ENCODE measurements at places on chromosomes 16 and 17.

DNA sequence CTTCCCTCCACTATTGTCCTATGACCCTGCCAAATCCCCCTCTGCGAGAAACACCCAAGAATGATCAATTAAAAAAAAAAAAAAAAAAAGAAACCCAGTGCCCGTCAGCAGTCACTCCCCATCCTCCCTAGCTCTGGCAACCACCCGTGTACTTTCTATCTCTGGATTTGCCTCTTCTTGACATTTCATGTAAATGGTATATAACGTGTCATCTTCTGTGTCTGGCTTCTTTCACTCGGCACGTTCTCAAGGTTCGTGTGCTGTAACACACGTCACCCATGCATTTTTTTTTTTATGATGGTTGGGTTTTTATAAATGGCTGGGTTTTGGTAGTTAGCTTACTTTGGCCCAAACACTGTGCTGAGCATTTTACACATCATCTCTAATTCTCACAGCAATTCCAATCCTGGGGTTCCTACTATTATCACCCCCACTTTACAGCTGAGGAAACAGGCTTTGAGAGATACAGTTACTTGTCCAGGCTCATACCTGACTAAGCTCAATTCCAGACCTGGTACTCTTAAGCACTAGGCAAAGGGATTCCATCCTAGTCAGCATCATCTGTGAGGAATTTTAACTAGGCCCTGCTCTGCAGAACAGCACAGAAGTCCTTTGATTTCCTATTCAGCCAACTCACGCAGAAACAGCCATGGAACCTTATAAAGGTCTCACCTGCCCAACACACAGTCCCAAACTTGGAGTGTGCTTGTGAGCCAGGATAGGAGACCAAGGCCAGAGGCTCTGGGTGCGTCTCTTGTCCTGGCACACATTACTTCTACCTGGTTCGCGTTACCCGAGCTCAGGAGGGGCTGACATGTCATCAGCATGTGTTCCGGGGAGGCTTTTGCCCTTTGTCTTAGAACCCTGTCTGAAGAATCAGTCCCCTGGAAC lies 11.7 kb downstream of the NDUFAB1 start:
- no peak for DNase-seq

DNA sequence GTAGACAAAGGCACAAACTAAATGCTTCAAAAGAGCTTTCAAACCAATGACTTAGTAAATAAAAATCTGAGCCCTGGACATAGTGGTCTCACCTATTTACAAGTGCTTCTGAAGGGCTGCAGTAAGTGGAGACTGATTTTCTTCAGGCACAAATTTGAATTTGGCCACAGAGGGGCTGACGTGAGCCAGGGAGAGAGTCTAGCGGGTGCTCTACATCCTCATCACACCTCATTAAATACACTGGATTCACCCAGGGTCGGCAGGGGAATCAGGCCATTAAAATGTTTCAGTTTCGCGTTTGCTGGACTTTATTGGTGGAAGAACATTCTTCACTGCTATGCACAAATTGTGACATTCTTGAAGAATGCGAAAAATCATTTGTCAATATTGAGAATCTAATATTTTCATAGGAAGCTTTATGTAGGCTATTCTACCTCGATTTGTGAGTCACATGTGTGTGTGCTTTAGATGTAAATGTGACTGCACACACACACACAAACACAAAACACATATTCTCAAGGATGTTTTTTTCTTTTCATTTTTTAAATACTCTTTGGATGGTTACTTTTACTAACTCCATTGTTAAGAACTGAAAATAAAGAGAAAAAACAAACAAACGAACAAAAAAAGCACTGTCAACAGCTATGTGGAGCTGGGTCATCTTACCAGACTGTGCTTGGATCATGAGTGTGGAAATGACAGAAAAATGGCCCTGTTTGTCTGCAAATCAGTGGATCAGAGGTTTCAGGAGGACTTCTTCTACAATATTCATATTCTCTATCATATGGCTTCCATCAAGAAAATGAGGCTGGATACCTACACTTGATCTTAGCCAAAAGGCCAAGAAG lies 58.9 kb downstream of the CDH11 start:
- DNase-seq = peak; percentile 39

DNA sequence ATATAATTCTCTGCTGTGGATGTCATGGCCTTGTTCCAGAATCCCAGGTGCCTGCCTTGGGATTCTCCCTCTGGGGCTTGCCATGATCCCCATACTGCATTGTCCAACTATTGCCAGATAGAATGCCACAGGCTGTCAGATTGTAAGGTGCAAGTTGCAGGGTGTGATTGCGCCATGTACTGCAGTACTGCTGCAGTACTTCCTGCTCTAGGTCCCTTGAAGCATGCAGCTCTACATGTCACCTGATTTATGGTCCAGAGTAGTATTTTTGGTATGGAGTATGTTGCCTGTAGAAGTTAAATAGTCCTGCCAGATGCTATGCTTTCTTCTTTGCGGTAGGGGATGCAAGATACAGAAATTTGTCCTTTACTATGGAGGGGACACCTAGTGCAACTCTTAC lies 7.0 kb upstream of the SLFN5 start:
- no peak for DNase-seq

DNA sequence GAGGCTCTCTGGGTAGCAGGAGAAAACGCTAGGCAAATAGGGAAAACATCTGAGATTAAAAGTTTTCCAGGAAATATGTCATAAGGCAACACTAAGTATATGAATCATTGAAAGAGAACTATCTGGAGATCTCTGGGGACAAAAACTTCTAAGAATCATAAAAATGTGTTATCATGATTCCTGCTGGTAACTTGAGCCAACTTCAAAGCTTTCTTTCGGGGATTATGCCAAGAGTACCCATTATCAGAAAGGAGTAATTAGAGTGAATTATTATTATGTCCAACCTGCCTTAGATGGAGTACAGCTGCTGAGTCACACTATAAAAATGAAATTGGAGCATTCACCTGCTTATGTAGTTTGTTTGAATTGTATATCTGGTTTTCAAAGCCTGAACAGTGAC lies 488.5 kb upstream of the SOX9 start:
- no peak for DNase-seq

DNA sequence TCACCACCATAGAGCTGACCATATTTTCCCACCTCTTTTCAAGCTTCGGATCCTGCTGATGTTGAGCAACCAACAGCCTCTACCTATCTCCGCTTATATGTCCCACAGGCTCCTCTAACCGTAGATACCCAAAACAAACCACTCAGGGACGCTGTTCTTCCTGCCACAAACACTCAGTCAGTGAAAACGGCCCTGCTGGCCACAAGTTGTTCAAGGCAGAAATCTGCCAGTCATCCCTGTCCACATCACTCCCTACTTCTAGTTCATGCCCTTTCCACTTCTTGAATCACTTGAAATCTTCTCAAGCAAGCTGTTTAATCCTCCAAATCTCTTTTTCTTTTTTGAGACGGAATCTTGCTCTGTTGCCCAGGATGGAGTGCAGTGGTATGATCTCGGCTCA lies 7.9 kb downstream of the RABEP2 start:
- DNase-seq = no peak

DNA sequence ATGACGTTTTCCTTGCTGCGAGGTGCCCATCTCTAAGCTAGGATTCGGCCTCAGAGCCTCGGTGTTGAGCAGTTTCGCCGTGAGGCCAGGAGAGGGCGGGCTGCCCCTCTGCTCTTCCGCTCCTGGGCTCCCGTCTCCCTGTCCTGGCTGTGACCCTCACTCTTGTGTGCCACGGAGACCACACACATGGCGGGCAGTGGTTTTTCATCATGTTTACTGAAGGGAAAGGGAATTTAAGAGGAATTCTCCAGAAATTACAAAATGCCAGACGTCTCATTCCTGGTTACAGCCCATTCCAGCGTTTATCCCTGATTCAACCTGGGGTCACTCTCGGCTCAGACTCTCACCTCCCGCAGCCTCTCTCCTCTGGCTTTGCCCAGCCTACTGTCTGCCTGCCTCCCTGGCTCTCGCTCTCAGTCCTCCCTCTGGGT lies 96.8 kb upstream of the ELAC2 start:
- peak; percentile 78 for DNase-seq

GRCh38 chr16:67872631-67873434 lies at the start of gene EDC4:
TSS of gene EDC4 (plus strand) at chr16:67873052. CDS start at chr16:67873262, 210 bp downstream.
- peak; percentile 84 for DNase-seq

GRCh38 chr17:77425791-77426641 lies 285.2 kb downstream of the SEC14L1 start:
- DNase-seq = no peak

DNA sequence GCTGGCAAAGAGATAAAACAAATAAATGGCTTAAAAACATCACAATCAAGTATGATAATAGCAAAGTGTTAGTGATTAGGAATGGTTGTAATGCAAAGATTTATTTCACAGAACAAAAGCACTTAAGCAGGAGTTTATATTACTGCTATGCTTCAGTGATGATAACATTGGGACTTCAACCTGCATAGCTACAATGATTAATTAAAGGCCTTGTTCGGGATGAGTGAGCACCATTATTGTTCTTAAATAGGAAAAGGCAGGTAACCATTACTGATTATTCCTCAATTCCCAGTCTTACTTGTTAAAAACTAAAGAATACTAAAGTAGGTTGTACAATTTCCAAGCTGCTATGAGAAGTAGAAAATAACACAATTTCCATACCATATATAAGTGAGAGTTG lies 1247.5 kb upstream of the CDH8 start:
- DNase-seq = peak; percentile 31

- DNase-seq = no peak
Measured at GRCh38 chr16:16805809-16806208, 426.9 kb downstream of the NPIPA7 start.

DNA sequence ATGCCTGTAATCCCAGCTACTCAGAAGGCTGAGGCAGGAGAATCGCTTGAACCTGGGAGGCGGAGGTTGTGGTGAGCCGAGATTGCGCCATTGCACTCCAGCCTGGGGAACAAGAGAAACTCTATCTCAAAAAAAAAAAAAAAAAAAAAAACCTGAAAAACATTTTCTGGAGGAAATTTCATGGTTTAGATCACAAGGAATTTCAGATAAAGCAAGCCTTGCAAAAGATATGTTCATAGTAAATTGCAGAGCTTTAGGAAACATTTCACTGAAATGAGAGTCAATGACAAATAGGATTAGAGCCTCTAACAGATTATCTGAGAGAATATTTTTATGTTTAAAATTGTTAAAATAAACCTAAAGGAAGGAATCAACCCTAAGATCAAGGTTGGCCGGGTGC lies 3.2 kb downstream of the TAF15 start:
- DNase-seq = no peak

Measured in brain (organoid and tissue), 16 donors.